ENCODE measurements at places on chromosomes 1 and 21.

GRCh38 chr1:201563406-201563780 is 24.5 kb downstream of the NAV1 start:
- DNase-seq = no peak

- no peak for DNase-seq
Measured at GRCh38 chr1:47782414-47783166, 214.6 kb downstream of the TRABD2B start.

- peak; percentile 26 for DNase-seq
Measured at GRCh38 chr1:60262701-60263100, 189.1 kb upstream of the C1orf87 start.

GRCh38 chr1:64505232-64505943 is 35.5 kb downstream of the CACHD1 start:
- DNase-seq = no peak

DNA sequence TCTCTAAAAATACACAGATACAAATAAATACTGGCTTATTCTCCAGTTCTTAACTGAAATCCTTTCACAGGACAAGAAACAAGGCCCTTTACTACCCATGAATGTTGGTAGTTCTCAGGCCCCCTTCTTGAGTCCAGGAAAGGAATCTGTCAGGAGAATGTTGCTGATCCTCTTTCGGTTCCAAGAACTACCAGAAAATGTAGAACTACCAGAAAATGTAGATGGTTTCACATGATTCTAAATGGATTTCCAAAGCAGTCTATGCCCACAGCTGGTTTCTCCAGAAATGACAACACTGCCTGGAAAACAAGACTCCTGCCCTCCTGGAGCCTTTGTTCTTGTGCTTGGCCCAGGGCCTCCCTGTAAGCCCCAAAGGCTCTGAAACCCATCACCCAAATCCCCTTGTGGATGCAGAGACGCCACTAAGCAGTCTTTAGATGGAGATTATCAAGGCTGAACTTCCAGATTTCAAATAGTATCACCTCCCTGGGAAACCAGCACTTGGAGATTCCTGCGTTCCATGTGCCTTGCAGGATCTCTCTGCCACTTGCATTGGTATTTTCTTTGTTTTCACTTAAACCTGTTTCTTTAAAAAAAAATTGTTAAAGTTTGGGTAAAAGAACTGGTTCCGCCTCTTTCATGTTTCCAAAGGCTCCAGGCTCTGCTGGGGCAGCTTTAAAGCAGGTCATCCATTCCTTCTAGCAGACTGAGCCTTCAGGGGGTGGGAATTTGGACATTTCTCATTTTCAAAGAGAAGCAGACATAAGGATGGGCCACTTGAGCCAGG is 53.4 kb downstream of the MAN1C1 start:
- DNase-seq = no peak

DNA sequence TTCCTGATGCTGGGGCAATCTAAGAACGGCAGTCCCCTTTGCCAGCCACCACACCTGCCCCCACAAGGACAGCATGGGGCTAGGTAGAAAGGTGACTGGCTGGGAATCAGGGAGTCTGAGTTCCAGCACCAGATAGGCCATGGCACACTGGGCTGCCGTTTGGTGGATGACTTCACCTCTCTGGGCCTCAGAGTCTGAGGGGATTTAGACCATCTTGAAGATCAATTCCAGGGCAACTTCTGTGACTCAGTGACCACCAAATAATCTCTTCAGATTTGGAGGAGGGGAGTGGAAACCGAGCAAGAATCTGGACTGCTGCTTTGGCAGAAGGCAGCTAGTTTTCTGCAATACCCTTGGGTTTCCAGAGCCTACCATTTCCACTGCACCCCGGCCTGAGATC is 92.1 kb upstream of the EDN2 start:
- DNase-seq = no peak

DNA sequence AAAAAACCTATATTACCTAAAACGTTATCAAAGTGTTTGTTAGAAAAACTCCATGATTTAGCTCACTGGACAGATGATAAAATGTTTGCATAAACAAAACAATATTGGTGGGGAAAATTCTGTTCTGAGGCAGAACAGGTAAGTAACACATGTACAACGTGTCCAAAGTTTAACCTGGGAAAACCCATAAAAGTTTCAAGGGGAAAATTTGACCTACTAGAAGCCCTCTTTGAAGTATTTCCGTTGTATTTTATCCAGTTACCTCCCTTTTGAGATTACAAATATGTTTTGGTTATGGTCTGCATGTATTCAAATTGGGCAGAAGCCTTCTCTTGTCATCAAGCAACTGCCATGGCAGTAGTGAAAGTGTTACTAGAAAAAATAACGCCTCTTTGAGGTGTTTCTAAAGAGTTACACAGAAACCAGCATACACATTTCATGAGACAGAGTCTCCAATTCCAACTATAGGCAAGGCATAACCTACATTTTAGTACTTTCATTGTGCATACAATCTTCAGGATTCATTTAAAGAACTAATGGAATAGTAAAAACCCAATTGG is 58.0 kb upstream of the PDC start:
- DNase-seq = no peak

DNA sequence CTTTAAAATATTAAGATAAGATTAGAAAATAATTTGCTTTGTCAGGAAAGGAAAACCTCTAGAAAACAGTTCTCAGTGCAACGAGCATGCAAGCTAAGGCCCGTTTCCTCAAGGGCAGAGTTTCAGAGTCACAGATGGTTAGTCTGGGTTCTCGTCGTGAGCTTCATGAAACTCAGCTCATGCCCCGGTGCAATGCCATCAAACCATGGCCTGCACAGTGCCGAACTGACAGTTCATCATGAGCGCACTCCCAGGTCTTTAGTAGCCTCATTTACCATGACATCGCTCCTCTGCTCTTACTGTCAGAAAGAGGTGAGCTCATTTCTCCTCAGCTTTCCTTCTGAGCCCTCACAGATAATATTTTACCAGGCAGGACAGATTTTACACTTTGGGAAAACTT is 319.2 kb downstream of the NTNG1 start:
- DNase-seq = no peak

DNA sequence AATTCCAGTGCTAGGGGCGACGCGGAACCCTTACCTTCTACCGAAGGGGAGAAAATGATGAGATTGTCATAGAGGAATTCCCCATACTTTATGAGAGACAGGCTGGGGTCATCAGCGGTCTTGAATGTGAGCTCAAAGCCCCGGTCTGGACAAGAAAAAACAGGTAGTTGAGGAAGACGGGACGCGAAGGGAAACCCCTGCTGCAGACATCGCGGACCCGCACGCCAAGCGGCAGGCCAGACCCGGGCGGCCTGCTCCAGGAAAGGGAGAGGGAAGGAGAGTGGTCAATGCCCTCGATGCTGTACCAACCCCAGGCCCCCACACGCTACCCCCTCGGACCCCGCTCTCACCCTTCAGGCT is 342 bp downstream of the DDOST start:
- DNase-seq = no peak

DNA sequence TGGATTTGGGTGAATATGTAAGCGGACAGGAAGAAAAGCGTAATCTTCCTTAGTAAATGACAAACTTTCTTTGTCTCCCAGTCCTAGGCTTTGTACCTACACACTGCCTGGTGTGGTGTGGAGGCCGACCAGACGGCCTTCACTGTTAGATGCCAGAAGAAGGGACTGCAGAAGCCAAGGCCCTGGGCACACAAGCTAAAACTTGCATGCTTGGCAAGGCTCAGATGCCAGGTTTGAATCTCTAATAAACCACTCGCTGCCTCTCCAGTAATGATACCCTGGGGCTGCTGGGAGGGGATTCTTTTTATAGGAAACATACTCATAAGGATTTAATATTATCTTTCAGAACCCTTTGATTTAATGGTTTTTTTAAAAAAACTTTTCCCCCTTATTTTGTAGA is 263.8 kb downstream of the PTPRC start:
- DNase-seq = no peak

GRCh38 chr1:111878091-111878490 is 111.4 kb downstream of the KCND3 start:
- no peak for DNase-seq

- DNase-seq = no peak
Measured at GRCh38 chr1:199101635-199102034, 462.8 kb downstream of the PTPRC start.

- no peak for DNase-seq
Measured at GRCh38 chr1:171019971-171020370, 70.7 kb upstream of the FMO3 start.

- no peak for DNase-seq
Measured at GRCh38 chr1:170863621-170864020, 71.7 kb upstream of the MROH9 start.

DNA sequence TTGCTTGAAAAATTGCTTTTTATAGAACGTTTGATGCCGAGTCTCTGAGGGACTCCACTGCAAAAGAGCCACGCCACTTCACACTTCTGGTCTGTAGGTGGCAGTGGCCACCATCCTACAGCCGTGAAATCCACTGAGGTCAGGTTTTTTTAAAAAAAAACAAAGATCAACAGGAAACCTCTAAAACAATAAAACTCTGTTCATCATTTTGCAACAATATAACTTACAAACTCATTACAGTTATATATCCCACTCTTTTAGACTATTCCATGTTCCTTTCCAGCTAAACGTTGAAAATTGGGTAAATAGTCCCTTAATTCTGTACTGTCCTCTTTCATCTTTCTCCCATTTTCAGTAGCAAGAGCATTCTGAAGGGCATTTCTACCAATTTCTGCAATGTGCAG is 64.6 kb upstream of the FMN2 start:
- peak; percentile 87 for DNase-seq

- no peak for DNase-seq
Measured at GRCh38 chr21:38660333-38661196, 145.2 kb upstream of the ETS2 start.

DNA sequence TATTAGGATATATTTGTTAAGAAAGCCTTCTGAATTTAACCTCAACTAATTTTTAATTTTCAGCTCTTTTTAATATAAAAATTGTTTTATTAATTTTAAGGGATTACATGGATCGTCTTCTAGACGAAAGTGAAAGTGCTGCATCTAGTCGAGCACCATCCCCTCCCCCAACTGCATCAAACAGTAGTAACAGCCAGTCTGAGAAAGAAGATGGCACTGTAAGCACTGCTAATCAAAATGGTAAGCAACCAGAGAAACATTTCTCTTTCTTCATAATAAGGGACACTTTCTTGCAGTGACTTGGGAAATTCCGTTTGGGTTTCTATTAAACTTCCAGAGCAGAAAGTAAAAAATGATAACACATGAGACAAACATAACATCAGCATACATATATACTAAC is 56.9 kb downstream of the MIER1 start:
- no peak for DNase-seq

- DNase-seq = no peak
Measured at GRCh38 chr1:46755121-46755520, 36.2 kb upstream of the EFCAB14 start.

GRCh38 chr1:116775116-116775752 is 21.0 kb downstream of the CD2 start:
- DNase-seq = no peak

DNA sequence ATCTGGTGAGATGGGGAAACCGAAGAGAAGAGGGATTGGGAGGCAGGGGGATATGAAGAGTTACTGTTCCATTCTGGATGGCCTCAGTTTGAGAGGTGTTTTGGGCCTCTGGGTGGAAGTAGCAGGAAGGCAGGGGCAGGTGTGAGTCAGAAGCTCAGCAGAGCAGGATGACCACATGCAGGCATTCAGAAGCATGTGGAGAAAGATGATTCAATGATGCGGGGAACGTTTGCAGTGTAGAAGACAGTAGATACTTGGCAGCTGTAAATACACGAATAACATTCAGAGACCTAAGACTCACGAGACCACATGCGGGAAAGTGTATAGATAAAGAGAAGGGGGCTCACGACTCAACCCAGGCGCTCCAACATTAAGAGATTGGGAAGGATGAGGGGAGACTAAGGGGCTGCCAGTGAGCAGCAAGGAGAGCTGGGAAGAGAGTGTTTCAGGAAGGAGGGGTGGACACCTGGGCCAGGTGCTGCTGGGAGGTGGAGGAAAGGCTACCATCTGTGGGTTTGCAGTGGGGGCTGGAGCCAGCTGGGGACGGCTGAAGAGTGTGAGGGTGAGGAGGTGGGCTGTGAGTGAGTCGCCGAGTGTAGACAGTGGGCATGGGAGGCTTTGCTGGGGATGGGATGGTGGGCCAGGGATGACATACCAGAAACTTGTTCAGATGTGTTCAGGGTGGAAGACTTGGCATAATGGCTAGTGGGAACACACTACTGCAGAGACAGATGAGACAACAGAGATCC is 5.8 kb upstream of the EPS8L3 start:
- peak; percentile 68 for DNase-seq

DNA sequence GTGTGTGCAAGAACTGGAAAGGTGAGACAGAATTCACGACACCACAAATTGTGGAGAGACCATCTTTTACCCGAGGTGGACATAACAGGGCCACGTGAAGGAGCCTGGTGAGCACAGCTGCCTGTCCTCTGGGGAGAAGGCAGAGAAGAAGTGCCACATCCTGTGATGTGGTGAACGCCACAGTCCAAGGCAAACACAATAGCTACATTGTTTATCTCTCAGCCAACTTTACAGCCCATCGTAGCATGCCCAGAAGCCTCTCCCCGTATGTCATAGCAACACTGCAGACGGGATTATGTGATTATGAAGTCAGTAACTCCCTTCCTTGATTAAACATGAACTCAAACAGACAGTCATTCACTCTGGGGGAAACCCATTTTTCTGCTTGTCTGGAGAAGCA is 612.2 kb downstream of the SMYD3 start:
- peak; percentile 14 for DNase-seq

DNA sequence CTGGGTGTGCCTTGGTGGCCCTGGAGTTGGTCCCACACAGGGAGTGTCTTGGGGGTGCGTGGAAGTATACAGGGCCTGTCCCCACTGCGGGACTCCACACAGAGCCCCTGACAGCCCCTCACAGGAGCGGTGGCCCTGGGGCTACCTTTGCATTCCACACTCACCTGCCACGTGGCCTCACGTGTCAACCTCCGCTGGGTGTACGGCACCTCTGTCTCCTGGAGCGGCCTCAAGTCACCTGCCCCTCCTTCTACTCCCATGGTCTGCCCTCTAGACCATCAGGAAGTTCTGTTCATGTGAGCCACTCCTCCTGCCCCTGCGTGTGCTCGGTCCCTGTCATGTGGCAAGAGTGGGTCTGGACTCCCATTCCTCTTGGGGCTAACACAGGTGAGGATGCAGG is 58.6 kb downstream of the FAAP20 start:
- no peak for DNase-seq
